ENCODE measurements at places on chromosomes 1 and 21.

DNA sequence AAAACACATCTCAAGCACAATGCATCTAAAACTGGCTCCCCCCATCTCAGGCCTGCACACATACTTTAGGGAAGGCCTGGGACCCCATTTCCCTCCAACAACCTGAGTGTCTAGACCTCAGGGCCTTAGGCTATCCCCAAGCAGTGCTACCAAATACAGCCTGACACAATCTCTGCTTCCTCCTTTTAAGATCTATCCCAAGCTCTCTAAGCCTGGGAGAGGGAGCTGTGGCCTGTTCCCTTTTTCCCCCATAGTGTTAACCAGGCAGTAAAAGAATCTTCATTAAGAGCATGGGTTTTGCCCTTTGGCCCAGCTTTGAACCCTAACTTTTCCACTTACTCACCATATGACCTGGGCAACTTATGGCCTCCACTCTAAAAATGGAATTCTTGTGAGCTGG, 10.8 kb upstream of the COL8A2 start:
- no peak for DNase-seq

- no peak for DNase-seq
Measured at GRCh38 chr1:190759807-190760206, 282.1 kb upstream of the BRINP3 start.

DNA sequence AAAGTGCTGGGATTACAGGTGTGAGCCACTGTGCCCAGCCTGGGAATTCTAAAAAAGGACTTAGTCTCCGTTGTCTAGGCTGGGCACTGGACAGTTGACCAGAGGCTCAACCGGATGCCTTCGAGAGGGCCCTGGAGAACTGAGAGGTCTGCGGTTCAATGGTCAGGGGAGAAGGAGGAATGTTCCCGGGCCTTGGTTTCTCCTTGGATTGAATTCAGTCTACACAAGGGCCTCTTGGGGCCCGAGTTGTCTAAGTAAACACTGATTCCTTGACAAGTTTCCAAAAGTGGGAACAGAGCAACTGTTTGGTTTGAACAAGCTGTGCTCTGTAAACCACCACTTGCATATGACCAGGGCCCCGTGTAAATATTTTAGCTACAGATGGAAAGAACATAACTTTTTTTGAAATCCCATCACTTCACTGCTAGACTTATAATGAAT, 29.1 kb upstream of the CAPZB start:
- DNase-seq = no peak

DNA sequence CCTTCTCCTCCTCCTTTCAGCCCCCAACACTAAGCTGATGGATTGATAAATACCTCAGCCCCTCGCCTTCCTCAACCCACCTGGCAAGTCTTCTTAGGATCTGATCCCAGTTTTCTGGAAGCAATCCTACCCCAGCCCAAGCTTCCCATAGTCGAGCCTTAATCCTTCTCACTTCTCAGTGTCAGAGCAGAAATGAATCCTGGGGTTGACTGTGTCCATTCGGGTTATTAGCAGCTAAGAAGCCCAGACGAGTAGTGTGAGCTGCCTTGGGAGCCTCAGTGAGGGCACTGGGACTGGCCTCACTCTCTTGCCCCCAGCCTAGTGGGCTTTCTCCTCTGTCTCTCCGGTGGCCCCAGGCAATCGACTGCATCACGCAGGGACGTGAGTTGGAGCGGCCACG, 12.4 kb upstream of the PEAR1 start:
- DNase-seq = no peak

DNA sequence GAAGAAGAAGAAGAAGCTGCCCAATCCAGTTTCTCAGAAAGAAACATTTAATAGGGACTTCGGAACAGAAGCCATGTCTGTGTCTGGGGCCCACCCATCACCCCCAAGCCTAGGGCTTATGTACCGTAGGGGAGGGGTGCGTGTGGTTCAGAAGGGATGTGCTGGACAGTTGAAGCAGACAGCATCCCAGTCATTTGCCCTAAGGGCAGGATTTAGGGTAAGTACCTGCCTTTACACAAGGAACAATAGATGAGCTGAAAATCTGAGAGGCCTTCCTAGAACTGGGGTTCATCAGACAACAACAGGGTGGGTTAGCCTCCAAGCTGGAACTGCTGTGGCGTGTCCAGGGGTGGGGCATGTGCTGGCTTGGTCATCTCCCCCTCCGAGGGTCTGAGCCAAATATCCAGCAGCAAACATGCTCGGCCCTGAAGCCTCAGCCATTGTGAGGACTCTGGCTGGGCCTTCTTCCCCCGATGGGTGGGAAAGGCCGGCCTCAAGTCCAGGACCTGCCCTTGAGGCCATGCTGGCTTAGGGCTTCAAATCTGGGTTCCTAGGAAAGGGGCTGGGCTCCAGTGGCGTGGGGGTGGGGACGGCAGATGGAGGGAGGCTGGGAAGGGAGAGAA, 12.1 kb downstream of the CSTB start:
- no peak for DNase-seq

Measured in AML-193 (cell line).